ENCODE measurements at places on chromosomes 3 and 15.
A peak's percentile ranks its signal among the peaks of the same experiment; 100 is the strongest.

DNA sequence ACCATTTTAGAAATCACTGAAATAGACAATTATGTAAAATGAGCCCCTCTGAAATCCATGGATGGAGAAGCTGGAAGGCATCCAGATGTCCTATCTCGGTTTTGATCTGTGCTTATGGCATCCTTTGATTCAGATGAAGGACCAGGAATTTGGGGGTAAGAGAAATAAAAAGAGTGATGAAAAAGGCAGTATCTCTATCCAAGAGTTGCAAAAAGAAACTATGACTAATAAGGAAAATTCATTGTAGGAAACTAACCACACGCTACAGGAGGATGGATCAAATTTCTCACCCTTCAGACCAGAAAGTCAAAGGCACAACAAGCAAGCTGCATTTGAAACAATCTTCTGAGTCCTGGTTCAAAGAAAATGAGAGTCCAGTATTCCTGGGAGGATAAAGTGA is 34.8 kb downstream of the SRGAP3 start:
- DNase-seq = no peak

- no peak for DNase-seq
Measured at GRCh38 chr3:134008630-134009156, 21.0 kb downstream of the SLCO2A1 start.

DNA sequence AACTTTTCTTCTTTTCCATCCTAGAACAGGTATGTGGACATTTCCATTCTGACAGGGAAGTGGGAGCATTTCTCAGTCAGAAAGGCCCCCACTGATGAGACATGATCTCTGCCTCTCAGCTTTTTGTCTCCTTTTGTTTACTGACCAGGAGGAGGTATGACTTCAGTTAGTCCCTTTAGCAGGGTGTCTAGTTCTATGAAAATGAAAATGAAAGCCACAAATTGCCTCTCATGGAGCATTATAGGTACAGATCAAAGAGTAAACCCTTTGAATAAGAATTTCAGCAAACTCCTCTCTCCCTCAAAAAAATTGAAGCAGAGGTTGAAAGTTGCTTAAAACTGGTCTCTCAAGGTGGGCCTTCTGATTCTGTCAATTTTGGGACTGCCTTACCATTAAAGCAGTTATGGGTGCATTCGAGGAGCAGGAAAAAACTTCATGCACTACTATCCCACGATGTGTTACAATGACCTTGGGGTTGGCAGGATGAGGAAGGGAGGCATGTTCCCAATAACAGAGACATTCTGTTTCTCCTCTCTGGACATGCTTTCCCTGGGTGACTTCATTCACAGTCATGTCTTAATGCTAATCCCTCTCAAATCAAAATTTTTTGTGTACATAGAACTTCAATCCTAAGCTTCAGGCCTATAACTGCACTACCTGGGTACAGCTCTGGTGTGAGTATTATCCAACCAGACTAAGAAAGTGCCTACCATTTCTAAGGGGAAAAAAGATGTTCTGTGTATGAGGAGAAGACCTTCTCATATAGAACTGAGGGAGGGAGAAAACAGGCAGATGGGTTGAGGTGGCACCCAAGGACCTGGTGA is 50.6 kb upstream of the TBC1D23 start:
- peak; percentile 37 for DNase-seq

DNA sequence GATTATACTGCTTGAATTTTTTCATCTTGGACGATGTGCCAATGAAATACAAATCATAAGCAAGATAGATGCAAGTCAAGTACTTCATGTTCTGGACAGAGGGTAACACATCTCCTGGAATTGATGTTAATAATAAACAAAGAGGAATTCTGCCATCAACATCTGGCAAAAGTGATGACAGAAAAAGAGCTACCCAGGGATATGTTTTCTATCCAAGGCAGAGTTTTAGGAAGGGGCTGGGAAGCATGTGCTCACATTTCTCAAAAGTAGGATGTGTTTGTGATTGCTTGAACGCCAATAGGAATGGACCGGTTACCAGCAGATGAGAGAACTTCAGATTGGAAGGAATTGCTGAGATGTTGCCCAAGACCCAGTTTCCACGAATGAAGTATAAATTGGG is 242.6 kb upstream of the AGTR1 start:
- DNase-seq = no peak

DNA sequence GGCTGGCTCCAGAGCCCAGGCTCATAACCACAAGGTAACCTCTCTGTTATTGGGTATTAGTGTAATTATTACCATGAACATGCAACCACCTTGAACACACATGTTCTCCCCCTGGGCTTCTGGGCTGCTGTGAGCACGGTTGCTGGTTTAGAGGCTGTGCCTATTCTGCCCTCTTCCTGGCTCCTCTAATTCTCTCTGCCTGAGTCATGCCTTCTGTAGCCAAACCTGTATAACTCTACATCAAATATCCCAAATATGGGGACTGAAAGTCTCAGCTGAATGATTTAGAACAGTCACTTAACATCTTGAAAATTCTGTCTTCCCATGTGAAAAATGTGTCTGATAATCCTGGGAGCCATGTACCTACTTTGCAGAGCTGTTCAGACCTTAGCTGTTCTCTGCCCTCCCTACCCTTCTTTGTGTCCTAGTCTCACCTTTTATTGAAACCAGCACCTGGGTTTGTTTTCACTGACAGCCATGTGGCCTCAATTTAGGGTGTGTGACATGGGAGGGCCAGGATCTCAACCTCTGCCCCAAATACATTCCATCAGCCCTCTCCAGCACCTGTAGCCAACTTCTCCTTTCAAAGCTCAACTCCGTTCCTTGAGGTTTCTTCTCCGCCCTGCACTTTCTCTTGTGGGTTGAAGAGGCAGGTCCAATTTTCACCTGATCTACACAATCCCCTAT is 60.7 kb downstream of the PDZRN3 start:
- DNase-seq = no peak

GRCh38 chr15:70062321-70062956 is 35.3 kb downstream of the TLE3 start:
- DNase-seq = no peak

- peak; percentile 56 for DNase-seq
Measured at GRCh38 chr3:138833899-138834595, 681 bp downstream of the PIK3CB start.

- DNase-seq = peak; percentile 38
Measured at GRCh38 chr3:155805204-155805801, 775 bp downstream of the C3orf33 start.

GRCh38 chr15:93037820-93038705 is 50.9 kb downstream of the RGMA start:
- DNase-seq = no peak

- DNase-seq = no peak
Measured at GRCh38 chr3:186221760-186222378, 113.0 kb upstream of the ETV5 start.

- no peak for DNase-seq
Measured at GRCh38 chr15:38535491-38536200, 29.0 kb downstream of the RASGRP1 start.

DNA sequence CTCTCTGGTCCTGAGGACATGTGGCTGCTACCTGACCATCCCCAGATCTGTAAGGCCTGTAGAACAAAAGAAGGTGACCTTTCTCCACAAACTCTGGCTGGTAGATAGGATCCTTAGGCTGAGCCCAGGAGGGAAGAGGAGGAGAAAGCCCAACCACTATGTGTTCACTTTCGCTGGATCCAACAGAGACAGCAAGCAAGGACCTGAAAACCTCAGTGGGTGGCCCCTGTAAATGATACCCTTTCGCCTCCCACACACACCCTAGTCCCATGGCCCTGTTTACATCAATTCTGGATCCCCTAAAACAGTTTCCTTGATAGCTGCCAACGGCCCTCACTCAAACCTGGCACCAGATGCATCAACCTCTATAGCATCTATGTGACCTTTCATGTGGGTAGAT is 22.4 kb downstream of the CCDC12 start:
- DNase-seq = no peak

- no peak for DNase-seq
Measured at GRCh38 chr15:88383354-88383753, 83.8 kb downstream of the MRPL46 start.

GRCh38 chr3:23981136-23981535 is 36.0 kb downstream of the NR1D2 start:
- no peak for DNase-seq

GRCh38 chr3:195748661-195749060 is 27.9 kb downstream of the MUC20 start:
- DNase-seq = no peak

GRCh38 chr15:51848811-51849210 is 19.4 kb downstream of the TMOD3 start:
- no peak for DNase-seq

- no peak for DNase-seq
Measured at GRCh38 chr3:155423526-155424322, 130.2 kb upstream of the STRIT1 start.

- DNase-seq = no peak
Measured at GRCh38 chr3:94937980-94938379, 875.1 kb downstream of the NSUN3 start.
